ENCODE measurements at places on chromosomes 3 and 15.

GRCh38 chr3:105611304-105612192 lies 244.8 kb downstream of the ALCAM start:
- no peak for DNase-seq

DNA sequence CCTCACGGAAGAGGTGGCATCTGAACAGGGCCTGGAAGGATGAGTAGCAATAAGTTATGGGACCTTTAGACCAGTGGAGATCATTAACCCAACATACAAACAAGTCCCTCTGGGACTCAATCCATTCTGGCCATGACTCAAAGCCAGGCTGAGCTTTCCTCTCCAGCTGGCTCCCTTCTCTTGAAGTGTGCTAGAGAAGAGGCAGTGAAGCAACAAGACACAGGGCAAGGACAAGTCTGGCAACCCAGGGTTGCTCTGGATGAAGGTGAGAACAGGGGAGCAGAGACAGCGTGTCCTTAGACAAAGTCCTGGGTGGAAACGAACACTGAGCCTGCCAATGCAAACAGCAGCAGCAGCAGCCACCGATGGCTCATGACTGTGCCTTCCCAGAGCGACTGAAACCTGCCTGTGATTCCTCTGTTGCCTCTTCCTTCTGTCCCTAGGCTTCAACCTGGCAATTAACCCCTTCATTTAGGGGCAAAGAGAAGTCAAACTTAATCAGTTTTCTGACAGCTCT lies 86.8 kb downstream of the BDH1 start:
- peak; percentile 53 for DNase-seq

DNA sequence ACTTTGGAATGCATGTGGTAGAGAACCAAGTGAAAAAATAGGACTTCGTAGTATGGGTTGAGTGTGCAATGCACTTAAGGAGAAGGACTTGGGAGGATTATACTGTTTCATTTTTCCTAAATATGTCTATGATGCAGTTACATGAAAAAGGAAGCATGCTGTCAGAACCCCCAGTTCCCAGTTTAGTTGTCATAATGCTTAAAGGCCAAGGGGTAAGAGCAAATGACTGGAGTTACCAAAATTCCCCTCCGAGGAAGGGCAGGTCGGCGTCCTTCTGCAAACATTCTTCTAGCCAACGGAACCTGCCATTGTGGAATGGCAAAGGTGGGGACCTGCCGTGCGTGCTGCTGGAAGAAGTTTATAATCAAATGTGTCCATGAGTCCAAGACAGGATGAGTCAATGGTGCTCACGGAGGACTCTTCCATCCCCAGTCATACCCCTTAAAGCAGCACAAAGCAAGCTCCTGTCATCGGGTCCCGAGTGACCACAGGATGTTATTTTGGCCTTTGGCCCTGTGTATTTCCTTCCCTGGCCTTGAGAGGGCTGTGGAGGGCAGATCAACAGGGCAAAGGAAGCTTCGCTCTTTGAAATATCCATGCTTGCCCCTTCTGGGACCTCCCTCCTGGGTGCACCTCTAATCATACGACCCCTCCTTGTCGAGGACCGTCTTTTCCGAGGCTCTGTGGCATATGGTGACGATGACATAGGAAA lies 93.2 kb downstream of the SLCO3A1 start:
- DNase-seq = peak; percentile 66

DNA sequence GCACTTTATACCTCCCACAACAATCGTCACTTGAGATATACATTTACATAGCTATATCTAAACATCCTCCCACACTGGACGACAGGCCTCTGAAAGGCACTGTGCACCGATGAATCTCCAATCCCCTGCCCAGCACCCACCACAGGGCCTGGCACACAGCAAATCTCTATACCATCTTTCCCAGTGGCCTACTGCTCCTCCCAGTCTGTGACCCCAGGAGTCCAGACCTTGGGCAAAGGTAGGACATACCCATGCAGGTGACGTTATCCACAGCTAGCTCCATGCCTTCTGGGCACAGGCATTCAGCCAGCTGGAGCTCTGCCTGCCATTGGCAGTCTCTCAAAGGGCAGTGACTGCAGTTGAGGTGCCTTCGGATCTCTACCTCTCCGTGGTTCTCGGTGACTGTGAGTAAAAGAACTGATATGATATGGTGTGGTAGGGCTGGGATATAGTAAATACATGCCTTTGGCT lies 5.8 kb downstream of the LTK start:
- DNase-seq = no peak

GRCh38 chr3:120420360-120420759 lies 30.4 kb downstream of the FSTL1 start:
- no peak for DNase-seq

DNA sequence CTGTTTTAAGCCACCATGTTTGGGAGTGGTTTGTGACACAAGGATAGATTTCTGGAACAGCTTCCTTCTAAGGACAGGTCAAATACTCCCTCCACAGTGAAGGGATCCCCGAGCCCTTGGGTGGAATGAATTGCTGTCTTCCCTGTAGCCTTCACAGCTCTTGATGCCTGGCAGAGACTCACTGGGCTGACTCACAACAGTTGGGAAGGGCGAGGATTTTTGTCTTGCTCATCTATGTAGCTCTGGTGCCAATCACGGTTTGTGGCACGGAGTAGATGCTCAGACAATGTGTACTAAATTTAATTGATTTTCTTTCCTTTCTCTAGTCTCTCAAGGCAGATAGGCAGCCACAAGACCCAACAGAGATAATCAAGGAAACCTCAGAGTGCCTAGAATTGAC lies 27.0 kb downstream of the CRYGS start:
- no peak for DNase-seq

DNA sequence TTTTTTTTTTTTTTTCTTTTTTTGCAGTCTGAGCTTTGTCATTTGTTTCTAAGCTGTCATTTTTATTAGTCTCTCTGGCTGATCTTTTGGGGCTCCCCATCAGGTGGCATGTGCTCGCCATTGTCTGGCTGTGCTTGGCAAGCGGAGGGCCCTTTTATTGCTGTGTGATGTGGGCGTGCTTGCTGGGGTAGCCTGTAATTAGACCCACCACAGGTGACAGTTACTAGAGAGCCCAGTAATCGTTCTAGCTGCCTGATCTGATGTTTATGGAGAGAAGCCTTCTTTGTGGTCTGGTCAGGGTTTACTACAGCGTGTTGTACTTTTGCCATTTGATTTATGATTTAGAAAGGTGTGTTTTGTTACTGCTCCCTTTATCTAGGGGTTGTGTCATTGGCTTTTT lies 179.9 kb downstream of the MCTP2 start:
- DNase-seq = no peak

- DNase-seq = no peak
Measured at GRCh38 chr15:78304216-78305066, 5.0 kb upstream of the SKIC8 start.

DNA sequence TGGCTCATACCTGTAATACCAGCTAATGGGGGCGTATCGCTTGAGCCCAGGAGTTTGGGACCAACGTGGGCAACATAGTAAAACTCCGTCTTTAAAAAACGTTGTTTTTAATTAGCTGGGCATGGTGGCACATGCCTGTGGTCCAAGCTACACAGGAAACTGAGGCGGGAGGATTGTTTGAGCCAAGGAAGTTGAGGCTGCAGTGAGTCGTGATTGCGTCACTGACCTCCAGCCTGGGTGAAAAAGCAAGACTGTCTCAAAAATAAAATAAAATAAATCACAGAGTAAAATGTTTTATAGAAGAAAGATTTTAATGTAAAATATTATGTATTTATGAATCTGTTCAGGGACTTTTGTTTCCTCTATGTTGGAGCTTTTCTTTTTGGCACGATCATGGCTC lies 15.3 kb upstream of the STRIT1 start:
- DNase-seq = no peak

GRCh38 chr15:74540161-74540760 lies 759 bp upstream of the ARID3B start:
- no peak for DNase-seq

DNA sequence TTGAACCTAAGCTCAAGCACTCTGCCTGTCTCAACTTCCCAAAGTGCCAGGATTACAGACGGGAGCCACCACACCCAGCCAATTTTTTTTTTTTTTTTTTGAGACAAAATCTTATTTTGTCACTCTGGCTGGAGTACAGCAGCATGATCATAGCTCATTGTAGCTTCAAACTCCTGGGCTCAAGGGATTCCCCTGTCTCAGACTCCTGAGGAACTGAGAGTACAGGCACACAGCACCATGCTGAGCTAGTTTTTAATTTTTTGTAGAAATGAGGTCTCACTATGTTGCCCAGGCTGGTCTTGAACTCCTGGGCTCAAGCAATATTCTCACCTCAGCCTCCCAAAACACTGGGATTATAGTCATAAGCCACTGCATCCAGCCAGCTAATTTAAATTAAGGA lies 36.8 kb upstream of the SUCLG2 start:
- no peak for DNase-seq

- no peak for DNase-seq
Measured at GRCh38 chr15:57025264-57025926, 107.0 kb downstream of the TCF12 start.

DNA sequence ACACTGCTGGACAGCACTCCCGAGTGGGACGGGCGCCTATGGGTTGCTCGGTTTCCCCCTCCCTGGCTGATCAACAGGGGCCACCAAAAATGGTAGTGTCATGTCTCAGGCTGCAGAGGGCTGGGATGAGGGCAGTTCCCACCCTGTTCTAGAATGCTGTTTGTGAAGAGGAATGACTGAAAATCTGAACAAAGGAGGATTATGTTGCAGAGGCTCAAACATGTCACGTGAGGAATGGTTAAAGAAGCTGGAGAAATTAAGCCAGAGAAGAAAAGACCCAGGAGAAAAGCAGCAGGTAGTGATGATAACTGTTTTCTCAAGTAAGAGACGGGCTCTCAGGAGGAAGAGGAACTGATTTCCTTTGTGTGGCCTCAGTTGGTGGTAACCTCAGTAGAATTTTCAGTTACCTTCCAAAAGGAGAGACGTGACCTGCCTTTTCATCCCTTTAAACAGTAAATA lies 10.4 kb downstream of the SPG21 start:
- DNase-seq = no peak

GRCh38 chr3:1007866-1008265 lies 85.0 kb upstream of the CNTN6 start:
- no peak for DNase-seq

GRCh38 chr3:41853540-41854196 lies 108.2 kb downstream of the ULK4 start:
- DNase-seq = no peak

GRCh38 chr3:142088522-142088921 lies 60.8 kb downstream of the TFDP2 start:
- DNase-seq = no peak
